ENCODE measurements at places on chromosomes 2 and 18.

DNA sequence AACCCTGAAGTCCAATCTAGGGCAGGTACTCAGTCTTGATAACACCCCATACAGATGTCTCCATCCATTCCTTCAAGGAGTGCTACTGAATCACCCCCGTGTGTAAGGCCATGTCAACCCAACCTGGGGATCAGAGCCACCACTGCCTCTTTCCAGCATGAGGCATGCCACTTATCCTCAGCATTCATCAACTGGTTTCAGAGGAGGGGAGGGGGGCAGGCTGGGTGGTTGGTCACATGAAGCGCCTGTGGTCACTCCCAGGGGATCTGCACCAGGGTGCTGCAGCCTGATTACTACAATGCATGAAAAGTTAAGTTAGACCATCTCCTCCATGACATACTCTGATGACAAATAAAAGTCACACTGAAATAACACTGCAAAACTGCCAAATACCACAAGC, 65.0 kb downstream of the UXS1 start:
- DNase-seq = no peak

DNA sequence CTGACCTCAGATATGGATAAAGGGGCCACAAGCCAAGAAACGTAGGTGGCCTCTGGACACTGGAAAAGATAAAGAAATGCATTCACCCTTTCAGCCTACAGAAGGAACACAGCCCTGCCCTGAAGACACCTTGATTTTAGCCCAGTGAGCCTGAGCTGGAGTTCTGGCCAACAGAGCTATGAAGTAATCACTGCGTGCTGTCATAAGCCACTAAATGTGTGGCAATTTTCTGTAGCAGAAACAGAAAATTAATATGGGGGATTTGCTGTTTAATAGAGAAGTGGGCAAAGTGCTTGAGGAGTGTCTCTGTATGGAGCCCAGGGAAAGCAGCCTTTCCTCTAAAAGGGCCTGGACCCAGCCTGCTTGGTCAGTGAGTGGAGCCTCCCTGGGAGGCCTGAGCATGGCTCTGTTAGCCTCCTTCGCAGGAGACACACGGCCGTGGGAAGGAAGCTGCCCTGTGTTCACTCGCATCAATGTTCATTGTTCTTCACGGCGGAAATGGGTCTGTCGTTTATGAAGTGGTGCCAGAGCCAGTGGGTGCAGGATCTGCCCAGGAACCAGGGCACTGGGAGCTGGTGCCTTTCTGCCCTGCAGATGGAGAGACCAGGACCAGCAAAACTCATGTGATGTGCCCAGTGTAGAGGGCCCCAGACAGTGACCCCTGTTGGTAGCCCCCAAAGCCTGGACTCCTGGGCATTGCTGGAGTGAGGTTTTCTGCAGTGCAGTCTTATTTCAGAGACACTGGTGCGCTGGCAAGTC, 268.9 kb downstream of the NDUFA10 start:
- no peak for DNase-seq

DNA sequence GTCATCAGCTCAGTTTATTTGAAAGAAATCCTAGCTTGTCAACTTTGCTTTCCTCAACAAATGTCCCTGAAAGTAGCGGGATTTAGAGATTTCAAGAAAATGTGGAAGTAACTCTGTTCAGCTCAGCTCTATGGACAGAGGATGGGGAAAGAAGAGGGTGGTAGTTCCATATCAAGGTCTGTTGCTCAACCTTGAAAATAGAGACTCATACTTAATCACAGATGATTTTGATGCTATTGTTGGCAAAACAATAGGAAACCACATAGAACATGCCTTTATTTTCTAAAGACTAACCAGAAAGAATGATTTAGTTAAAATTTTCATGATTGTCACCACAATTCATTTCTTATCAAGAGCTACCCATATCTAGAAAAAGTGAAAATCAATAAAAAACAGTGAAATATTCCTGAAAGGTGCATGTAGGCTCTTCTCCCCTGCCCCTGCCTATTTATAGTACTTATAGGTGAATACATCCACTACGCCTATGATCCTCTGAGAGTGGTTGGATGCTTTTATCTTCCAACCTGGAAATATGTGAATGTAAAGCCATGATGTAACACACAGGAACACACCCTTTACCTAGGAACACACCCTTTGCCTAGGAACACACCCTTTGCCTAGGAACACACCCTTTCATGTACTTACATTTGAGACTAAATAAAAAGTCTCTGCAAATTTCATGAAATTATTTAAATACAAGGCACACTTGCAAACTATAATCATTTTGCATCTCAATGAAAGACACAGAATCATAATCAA, 65.8 kb downstream of the ETAA1 start:
- no peak for DNase-seq

DNA sequence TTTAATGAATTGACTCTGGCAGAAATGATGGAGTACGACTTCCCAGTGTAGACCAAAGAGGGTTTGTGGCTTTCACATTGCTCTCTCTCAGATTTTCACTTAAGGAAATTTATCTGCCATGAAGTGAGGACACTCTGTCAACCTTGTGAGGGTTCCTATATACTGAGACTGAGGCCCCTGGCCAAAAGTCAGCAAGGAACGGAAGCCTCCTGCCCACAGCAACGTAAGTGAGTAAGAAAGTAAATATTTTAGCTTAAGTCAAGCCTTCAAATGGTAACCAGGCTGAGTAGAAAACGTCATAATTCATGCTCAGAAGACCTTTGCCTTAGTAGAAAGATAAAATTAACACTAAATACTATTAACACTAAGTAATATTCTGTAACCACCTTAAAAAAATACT, 1080.5 kb upstream of the ACVR2A start:
- DNase-seq = no peak

DNA sequence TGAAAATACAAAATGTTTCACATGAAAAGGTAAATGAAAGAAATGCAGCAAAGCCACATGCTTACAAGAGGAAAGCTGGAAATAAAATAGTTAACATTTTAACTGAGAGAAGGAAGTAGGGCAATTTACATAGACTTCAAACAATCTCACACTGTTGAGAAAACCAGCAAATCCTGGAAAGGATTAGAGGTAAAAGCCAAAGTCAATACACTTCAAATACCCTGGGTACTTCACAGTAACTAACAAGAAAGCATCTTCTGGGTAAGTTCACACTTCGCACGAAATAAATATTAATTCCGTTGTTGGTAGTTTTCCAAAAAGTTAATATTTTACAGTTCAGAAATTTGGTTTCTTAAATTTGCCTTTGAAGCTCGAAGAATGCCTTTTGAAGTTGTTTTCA, 3.5 kb upstream of the ERICH2 start:
- no peak for DNase-seq

DNA sequence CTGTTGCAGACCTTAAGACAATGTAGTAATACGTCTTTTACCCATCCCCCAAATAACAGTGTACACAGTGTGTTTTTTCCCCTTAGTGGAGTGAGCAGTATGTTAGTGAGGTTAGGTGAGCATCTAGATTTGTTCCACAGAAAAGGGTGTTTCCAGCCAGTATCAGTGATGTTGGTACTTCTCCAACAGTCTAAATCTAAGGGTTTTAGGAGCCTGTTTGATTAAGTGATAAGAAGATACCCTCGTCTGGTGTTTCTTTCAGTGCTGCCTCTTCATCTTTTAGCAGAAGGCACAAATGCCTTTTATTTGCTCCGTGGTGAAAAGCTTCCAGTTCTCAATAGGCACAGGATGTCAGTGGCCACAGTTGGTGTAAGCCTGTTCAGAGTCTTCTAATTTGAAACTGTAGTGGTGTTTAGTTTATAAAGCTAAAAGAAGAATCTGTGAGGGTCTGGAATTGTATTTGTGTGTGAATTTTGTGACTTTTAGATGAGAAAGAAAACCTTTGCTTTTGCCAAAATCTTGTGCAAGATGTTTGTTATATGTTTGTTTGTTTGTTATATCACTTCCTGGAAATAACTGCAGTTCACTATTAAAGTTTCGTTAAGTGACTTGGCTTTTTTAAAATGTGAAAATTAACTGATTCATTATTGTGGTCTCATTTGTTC, 71.2 kb downstream of the MAP4K4 start:
- DNase-seq = no peak

DNA sequence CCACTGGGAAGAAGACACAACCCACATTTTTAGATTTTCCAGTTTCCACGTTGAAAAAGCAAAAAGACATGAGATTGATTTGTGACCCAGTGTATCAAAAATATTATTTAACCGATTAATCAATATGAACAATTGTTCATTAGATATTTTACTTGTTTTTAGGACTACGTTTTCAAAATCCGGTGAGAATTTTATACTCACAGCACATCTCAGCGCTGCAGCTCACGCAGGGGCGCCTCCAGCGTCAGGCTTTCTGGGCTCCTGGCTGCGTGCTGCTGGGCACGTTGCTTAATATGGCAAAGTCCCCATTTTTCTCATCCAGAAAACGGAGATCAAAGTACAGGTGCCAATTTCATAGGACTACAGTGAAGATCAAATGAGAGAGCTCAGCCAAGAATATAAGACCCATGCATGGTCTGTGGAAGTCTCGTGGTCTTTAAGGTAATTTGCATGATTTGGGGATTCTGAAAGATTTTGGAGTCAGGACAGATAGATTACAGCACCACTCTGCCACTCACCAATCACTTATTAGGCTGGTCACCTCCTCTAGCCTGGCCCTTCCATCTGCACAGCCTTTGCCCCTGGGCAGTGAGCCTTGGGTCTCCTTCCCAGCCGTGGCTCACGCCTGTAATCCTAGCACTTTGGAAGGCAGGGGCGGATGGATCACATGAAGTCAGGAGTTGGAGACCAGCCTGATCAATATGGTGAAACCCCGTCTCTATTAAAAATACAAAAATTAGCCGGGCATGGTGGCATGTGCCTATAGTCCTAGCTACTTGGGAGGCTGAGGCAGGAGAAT, 36.2 kb downstream of the PTPN18 start:
- peak; percentile 5 for DNase-seq

GRCh38 chr2:144935191-144935590, 415.3 kb upstream of the ZEB2 start:
- no peak for DNase-seq

DNA sequence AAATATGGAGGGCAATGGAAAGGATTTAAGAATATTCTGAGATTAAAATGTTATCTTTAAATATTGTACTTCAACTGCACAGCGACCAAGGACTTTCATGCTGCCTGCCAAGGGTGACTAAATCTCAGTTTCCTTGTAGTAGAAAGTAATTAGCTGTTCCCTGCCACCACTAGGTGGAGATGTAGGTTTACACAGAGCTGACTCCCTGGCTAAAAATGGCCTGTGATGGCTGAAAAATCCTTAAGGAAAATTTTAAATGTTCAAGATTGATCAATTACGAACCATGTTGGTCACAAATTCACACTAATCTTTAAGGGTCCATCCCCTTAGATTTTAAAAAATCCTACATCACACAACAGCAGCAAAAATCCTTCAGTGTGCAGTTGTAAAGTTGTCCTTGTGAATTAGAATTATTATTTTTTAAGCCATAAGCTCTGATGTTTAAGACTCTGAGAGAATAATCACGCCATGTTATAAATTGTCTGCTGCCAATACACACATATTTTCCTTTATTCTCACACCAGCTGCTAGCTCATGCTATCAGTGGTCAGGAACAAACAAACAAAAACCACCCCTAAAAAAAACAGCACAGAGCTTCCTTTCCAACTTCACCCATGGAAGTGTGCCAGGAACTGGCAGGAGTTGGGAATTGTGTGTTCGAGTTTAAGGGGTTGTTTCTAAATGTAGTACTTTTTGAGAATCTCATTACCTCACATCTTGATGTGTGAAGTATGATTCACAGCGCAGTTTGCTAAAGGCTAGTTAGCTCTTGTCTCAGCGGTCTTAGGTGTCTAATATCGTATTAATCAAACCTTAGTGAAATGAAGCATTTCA, 399.8 kb downstream of the TMEM182 start:
- peak; percentile 2 for DNase-seq

DNA sequence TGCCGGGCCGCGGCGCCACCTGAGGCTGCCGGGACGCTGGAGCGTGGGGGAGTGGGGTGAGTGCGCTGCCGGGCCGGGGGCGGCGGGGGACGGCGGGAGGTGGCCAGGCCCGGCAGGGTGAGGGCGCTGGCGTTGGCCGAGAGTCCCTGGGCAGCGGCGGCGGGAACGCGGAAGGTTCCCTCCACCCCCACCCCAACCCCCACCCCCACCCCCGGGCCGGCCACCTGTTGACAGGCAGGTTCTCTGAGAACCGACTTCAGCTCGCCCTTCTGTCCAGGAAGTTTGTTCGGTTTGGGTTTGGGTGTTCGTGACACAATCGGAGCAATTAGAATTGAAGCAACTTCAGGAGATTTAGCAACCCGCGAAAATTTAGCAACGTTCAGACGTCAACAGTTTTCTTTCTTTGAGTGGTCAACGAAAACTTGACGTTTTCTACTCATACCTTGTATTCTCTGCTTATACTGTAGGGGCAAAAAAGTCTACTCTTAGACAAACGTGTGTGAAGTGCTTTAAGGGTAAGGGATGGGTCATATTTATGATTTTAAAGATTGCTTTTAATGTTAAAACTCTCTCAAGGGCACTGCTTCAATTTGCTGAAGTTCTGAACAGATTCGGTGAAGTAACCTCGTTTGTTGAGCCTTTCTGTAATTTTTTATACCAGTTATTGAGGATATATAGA, 9.3 kb downstream of the OTX1 start:
- DNase-seq = no peak

GRCh38 chr2:201891676-201892075, 85.3 kb downstream of the CDK15 start:
- DNase-seq = no peak

GRCh38 chr18:77131652-77132368, 773 bp downstream of the MBP start:
- no peak for DNase-seq

DNA sequence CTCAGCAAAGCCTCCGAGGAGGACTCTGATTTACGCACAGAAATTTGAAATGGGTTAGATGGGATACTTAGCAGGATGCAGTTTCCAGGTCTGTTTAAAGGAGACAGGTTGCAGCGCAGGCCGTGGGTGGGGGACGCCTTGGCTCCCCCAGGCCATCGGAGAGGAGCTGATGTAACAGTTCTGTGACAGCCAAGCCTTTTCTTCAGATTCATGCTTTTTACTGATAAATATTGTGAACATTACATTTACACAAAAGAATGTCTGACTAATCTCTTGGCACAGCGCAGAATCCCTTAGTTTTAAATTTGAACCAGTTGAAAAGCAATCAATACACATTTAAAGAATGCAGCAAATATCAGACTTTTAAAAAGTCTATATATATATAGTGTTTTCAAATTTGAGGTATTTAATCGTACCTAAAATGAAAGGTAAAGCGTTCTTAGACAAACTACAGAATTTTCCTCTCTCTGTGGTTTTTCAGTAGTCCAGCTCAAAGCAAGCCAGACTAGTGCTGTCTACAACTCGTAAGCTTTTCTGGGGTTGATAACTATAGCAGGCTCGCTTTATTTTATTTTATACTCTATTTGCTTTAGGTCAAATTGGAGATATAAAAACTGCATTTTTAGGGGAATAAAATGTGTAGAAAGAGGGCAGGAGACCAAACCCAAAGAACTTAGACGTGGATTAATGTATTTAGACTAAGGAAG, 221.9 kb downstream of the PIEZO2 start:
- no peak for DNase-seq

DNA sequence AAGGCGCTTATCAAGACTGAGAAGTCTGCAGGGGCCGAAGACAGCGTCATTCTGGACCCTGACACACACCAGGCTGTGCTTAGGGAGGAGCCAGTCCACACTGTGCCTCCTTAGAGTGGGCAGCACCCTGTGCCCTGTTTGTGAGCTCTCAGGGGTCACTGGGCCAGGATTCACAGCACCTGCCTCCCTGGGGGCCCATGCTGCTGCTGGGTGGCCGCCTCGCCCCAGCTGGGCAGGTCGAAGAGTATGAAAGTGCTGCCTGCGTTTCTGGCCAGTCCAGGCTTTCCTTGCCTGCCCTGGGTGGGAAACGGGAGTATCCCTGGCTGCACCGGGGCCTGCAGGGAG, 15.4 kb upstream of the GPR55 start:
- DNase-seq = no peak

- no peak for DNase-seq
Measured at GRCh38 chr2:137910641-137911040, 53.6 kb upstream of the HNMT start.

GRCh38 chr2:212328136-212328535, 210.5 kb downstream of the ERBB4 start:
- no peak for DNase-seq

Measured in GM04503 (cell line).